ENCODE measurements at places on chromosomes 12 and 14.

- no peak for DNase-seq
Observed at GRCh38 chr12:125148316-125148715, 83.1 kb downstream of the AACS start.

DNA sequence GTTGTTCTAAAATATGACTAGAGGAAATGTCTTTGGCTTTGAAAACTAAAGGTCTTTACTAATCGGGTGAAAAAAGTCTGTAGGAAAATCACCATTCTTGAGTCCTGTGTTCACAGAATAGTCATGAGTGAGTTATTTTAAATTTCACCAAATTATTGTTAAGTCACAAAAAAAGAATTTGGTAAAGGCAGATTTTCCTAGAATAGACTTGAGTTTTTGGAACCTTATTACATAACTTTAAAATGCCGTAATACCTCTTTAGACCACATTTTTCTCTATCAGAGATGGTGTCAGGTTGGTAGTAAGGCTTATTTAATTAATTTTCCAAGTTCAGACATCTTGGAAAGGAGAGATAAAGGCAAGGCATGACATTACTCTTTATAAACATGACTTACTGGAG is 184.7 kb upstream of the GARIN2 start:
- DNase-seq: no peak

DNA sequence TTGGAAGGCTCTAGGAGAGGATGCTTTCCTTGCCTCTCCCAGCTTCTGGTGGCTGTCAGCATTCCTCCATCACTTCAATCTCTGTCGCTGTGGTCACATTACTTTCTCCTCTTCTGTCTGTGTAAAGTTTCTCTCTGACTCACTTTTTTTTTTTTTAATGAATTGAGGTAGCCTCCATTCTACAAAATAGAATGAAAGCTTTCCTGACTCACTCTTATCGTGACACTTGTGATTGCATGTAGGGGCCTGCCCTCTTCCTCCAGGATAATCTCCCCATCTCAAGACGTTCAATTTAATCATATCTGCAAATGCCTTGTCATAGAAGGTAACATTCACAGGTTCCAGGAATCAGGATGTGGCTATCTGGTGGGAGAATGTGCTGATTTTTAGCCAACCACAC is 153.5 kb upstream of the HMGA2 start:
- DNase-seq: no peak

- no peak for DNase-seq
Observed at GRCh38 chr14:73261520-73262426, 24.5 kb downstream of the PAPLN start.

DNA sequence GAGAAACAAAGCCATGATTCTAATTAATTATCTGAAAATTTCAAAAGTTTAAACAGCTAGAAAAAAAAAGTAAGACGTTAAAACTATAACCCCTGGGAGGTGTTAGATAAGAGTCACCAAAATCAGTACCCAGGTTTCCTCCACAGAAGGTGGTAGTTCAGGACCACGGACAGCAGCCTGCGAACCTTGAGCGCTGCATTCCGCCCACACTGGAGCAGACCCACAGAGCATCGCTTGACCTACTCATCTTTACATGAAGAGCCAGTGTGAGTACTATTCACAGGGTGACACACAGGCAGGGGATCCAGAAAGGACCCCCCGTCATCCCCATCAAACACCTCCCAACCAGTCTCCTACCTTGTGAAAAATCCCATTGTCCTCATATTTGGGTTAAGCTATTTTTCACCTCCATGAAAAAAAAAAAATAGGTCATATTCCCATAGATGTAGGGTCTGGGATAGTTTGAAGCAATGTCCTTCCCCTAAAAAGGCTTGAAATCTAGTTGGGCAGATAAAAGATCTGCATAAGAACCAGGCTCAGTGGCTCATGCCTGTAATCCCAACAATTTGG is 8.8 kb upstream of the CHGA start:
- DNase-seq: no peak

- DNase-seq: no peak
Observed at GRCh38 chr12:31897781-31898503, 61.3 kb upstream of the RESF1 start.

DNA sequence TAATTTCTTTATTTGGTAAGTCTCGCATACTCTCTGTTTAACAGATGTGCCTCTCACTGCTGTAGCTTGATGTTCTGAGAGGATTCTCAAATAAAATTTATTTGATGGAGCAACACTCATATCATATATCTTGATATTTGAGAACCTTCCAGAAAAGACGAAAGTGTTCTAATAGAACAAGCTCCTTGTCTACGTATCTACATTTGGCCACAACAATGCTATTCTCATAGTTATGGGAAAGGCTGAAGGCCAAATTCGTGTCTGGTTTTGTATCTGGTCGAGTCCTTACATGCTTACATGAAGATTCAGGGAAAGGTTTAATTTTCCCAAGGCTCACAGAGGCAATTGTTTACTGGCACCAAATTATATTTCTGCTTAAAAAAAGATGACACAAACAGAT is 186.7 kb upstream of the SLC38A2 start:
- no peak for DNase-seq

DNA sequence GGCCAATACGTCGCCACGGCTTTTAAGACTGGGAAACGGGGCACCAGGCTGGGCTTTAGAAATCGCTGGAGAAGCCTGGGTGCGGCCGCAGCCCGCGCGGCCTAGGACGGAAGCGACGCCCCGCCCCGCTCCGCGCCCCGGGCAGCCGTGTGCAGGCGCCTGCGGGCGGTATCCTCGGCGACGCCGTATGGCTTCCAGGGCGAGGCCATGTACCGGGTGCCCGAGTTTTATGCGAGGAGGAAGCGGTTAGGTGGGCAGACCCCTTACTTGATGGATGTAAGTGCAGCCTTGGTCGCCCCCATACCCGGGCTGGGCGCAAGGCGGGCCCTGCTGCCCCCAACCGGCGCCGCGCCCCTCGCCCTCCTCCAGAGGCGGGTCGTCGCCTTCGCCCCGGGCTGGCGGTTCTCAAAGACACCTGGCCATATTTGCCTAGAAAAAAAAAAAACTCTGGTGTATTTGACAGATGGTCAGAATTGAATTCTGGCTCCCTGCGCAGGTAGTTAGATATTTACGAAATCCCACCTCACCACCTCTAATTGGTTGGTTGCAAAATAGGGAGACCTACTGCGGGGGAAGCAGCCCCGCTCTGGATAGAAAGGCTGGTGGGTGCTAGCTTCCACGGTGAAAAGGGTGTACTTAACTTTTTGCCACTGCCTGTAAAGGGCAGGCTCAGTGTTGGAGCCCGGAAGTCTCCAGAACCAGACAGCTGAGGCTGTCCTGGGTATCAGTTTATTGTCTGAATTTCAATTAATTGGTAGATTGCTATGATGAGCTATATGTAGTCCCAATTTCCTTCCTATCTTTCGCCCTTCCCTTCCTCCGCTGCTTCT is at the start of gene PPP1R36:
Gene PPP1R36, plus strand, starts transcription at position 171 of the 830 bp plus-strand sequence. Its CDS starts 37 bp downstream, at position 208.
- DNase-seq: no peak

DNA sequence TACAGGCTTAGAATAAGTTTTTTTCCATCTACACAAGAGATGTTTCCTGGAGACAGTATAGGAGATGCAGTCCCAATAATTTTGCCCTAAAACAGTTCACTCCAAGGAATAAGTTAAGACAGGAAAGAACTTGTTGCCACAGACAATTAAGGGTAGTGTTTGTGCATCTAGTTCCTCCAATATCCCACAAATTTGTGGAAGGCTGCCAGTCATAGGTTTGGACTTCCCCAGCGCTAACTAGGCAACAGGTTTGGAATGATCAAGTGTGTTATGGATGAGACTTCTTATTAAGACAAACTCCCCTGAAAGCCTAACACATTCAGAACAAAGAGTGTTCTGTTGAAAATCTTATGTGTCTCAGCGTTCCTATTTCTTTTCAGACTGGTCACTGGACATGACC is 611.0 kb downstream of the CCER1 start:
- no peak for DNase-seq

All from activated CD8-positive, alpha-beta memory T cell treated with anti-CD3 and anti-CD28 coated beads for 1 hour (primary cell).